Stimulated activated CD4-positive, alpha-beta T cell treated with anti-CD3 and anti-CD28 coated beads, Interleukin-1b, Interleukin-23, amount 100 ng/mL, for 1 hour (primary cell): ENCODE measurements at places on chromosomes 13 and 19.

GRCh38 chr19:28605501-28606268 is 607.3 kb downstream of the UQCRFS1 start:
- DNase-seq, result no peak

- DNase-seq, result no peak
Observed at GRCh38 chr19:16795731-16796130, 33.5 kb upstream of the SIN3B start.

DNA sequence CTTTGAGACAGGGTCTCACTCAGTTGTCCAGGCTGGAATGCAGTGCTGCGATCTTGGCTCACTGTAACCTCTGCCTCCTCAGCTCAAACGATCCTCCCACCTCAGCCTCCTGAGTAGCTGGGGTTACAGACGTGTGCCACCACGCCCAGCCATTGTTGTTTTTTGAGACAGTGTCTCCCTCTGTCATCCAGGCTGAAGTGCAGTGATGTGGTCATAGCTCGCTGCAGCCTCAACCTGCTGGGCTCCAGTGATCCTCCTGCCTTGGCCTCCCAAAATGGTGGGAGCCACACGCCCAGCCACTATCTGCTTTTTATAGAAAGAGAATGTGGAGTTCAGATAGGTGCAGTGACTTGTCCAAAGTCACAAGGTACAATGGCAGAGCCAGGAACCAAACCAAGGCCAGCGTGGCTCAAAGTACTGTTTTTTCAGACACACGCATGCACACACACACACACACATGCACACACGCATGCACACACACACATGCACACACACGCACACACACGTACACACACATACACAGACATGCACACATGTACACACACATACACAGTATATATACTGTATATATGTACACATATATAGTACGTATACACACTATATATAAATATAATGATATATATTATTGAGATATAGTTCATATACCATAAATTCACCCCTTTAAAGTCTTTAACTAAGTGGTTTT is 6.6 kb downstream of the GADD45B start:
- DNase-seq, result no peak

DNA sequence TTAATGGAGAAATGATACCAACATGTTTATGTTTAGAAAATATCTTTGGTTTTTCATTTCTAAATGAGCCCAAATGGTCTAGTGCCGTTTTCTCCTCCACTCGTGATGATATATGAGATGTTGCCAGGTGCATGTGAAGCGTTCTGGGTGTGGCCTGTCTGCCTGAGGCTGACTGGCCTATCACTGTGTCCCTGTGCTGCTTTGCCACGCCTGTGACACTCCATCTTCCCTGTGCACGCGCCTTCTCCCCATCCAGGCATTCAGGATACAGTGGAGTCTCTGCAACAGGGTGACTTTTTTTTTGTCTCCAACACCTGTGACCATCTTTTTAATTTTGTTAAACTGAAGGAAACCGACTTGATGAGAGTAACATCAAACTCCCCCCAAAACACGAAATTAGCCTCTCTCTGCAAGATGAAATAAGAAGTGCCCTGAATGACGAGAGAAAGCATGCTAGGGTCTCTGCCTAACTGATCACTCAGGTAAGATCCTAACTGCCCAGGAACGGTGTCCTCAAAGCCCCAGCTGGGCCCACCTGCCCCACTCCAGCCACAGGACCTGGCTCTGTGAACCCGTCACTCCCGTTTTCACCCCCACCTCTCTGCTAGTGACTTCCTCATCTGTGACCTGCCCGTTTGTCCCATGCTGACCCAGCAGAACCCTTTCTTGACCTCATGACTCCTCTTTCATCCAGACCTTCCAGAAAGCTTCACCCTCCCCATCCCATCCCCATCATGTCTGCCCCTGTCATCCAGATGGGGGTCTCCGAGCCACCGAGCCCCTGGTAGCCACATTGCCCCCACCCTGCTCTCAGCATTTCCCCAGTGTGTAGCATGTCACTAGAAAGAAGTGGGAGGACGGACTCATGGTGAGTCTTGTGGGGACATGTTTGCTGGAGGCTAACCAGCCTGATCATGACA is 33.2 kb upstream of the TFDP1 start:
- DNase-seq, result no peak

GRCh38 chr19:39607021-39607420 is 4.7 kb downstream of the LGALS13 start:
- no peak for DNase-seq

GRCh38 chr13:95385798-95386197 is 84.5 kb upstream of the ABCC4 start:
- no peak for DNase-seq

- DNase-seq, result no peak
Observed at GRCh38 chr13:101982903-101983302, 418.9 kb downstream of the FGF14 start.

- DNase-seq, result peak; percentile 84
Observed at GRCh38 chr13:42039946-42040729, 8.3 kb upstream of the DGKH start.

DNA sequence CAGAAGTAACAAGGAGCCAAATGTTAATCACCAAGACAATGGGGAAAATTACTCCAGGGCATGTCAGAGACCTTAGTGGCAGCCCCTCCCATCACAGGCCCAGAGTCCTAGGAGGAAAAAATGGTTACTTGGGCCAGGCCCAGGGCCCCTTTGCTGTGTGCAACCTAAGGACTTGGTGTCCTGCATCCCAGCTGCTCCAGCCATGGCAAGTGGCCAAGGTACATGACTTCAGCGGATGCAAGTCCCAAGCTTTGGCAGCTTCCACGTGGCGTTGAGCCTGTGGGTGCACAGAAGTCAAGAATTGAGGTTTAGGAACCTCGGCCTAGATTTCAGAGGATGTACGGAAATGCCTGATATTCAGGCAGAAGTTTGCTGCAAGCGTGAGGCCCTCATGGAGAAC is 46.7 kb downstream of the OR10H4 start:
- no peak for DNase-seq

DNA sequence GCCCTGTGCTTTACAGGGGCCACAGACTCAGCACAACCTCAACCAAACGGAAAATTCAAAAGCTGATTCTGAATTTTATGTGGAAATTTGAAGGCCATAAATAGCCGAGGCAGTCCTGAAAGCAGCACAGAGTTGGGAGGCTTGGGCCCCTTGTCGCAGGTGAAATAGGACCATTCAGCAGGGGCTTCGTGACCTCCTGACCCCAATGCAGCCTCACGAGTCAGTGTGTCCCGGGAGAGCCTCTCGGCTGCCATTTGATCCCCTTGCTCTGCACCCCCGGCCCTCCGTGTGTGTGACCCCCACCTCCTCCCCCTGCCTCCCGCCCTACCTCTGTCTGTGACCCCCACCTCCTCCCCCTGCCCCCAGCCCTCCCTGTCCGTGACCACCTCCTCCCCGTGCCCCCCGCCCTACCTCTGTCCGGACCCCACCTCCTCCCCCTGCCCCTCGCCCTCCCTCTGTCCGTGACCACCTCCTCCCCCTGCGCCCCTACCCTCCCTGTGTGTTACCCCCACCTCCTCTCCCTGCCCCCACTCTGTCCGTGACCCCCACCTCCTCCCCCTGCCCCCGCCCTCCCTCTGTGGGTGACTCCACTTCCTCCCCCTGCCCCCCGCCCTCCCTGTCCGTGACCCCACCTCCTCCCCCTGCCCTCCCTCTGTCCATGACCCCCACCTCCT is 41.7 kb upstream of the TFDP1 start:
- no peak for DNase-seq

- no peak for DNase-seq
Observed at GRCh38 chr13:43140985-43141384, 117.6 kb downstream of the DNAJC15 start.

- no peak for DNase-seq
Observed at GRCh38 chr19:55681131-55682092, 6.4 kb downstream of the EPN1 start.

GRCh38 chr13:98508685-98509084 is 68.2 kb downstream of the STK24 start:
- DNase-seq, result no peak

DNA sequence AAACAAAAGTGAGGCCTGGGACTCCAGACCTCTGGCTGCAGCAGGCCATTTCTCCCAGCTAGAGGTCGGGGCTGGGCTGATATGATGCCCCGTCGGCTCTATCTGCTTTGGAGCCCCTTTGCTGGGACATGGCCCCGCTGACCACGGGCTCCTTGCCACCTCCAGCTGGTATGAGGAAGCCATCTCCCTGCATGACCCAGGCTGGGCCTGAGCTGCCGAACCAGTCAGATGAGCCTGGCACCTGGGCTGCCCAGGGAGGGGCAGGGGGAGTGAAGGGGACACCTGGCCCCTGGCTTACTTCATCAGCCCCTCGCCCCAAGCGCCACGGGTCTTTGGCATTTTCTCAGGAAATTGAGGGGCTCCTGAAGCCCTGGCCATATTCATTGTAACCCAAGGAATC is 7.8 kb downstream of the ZSWIM4 start:
- no peak for DNase-seq

GRCh38 chr13:111533900-111534683 is 213.7 kb downstream of the TEX29 start:
- DNase-seq, result no peak

DNA sequence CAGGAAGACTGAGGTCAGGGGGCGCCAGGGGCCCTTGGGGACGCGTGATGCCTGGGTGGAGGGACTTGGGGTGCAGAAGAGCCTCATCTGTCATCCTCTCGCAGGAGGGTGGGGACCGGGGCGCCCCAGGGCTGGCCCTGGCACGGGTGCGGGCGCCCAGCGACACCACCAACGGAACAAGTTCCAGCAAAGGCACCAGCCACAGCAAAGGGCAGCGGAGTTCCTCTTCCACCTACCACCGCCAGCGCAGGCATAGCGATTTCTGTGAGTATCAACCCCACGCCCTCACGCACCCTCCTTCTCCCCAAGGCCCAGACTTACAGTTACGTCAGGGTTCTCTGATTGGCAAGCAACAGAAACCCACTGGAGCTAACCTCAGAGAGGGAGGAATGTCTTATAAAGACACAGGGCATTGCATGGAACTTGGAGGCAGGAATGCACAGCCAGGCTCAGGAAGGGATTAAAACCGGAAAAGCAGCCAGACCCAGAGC is 29.4 kb downstream of the MARK4 start:
- DNase-seq, result no peak

DNA sequence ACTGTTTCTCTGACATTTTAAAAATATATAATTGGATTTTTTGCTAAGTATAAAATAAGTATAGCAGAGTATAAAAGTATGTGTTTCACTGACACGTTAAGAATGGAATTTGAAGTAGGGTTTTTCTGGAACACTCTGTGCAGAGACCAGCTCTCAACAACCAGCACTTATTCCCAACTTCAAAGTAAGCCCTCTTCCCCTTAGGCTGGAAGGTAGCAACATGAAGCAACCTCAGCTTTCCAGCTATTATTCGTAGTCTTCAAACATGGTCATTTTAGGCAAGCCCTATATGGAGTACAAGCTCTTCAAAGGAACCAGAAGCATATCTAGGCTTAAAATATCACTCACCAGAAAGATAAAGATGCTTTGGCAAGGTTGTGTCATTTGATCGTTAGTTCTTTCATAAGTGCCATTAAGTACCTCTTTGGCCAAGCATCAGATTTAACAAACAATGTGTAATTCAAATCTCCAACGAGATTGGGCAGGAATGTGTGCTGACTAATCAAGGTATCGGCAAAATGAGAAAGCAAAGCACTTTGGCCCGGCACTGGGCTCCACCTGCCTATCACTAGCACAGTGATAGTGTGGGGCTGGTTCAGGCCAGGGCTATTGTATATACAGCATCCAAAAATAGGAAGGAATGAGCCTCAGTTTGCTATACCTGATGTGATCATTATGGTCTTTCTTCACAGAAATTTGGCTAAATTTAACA is 95.9 kb upstream of the FREM2 start:
- no peak for DNase-seq

DNA sequence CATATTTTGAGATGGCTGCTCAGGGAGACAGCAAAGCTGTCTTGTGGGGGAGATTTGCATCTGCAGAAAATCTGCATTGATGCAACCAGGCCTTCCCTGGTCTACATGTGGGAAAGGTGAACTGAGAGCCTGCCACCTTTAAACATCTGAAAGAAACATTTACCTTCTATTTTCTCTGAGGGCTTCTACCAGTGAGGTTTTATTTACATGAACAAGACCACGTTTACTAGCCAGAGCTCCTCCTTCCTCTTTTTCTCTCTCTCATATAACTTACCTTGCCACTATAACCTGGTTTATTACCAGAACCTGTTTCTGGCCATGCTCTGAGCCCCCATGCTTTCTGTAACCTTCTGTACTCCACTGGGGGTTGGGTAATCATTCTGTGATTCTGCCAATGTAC is 14.4 kb upstream of the RUBCNL start:
- DNase-seq, result no peak

DNA sequence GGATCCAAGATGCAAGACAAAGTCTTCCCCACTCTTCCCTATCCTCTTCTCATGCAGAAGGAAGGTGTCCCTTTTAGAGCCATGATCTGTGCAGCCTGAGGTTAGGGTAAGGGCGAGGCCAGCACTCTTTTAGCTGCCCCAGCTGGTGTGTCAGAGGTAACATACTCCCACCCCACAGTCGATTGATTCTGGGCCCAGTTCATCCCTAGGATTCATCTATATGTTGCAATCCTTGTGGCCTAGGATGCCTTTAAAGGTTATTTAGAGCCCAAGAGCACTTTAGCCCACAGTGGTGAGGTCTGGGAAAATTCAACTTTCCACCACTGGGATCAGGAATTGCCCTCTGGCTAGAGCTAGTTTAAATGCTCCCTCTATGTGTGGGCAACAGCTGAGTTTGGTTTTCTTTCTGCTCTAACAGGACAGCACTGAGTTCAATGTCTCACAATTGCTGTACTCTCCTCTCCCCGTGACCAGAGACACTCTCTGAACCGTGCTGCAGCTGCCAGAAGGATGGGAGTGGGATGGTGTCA is 201.3 kb upstream of the SERP2 start:
- no peak for DNase-seq

- no peak for DNase-seq
Observed at GRCh38 chr13:95471960-95472359, 80.6 kb upstream of the CLDN10 start.

DNA sequence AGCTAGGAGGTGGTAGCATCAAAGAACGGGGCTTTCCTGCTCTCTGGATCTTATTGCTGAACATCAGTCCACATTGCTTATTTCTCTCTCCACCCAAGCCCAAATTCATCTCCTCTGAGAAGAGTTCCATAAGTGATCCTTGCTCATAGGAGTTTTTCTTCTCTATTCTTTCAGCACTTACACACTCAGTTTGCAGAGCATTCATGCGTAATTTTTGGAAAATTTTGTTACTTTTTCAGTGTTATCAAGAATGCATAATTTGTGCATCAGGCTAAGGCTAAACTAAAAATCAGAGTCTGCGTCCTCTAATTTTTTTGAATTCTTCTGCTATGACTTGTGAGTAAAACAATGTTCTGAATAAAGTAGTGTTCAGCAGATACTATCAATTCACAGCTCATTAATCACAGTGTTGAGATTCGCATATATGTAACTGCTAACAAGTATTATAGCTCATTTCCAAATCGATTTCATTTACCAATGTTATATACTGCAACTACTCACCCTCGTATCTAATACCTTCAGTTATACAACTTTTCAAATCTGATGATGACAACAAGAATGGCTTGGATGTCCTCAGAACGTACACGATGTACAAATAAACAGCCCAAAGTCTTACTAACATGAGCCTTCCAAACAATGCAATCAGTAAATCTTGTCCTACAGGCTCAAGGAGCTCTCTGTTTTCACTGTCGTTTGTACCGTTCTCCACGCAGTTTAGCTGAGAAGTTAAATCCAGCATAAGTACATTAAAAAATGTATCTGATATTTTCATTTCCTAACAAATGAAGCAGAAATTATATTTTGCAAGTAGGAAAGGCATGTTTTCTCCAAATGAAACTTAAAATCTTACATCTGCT is 36.4 kb upstream of the STARD13 start:
- DNase-seq, result no peak

- DNase-seq, result no peak
Observed at GRCh38 chr13:36428086-36428485, 4.2 kb upstream of the CCNA1 start.
